ENCODE measurements at places on chromosomes 4 and X. TPM values are rescaled to one million over a fixed set of nuclear protein-coding genes. Genes with fewer than 3 reads are reported as not detected.
A peak's percentile ranks its signal among the peaks of the same experiment; 100 is the strongest.

DNA sequence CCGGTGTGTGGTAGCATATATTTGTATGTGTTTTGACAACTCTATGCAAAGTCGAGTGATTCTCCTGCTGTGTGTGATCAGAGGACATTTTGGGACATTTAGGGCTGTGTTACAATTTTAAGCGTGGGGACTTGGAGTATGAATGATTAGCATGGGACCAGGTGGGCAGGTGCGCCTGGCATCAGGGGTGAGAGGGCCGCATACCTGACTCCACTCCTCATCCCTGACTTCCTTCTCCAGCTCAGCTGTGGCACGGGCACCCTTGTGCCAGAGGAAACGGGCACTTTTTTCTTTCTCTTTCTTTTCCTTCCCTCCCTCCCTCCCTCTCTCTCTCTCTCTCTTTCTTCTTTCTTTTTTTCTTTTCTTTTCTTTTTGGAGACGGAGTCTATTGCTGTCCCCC, 15.7 kb upstream of the PLCXD1 start:
- ATAC-seq = no peak

GRCh38 chrX:51395810-51396728, 63.4 kb downstream of the NUDT10 start:
- ATAC-seq = peak; percentile 87

TMSB15A gene
- total RNA-seq = not detected

GRCh38 chrX:50565718-50566117, 95.1 kb upstream of the DGKK start:
- no peak for ATAC-seq

DNA sequence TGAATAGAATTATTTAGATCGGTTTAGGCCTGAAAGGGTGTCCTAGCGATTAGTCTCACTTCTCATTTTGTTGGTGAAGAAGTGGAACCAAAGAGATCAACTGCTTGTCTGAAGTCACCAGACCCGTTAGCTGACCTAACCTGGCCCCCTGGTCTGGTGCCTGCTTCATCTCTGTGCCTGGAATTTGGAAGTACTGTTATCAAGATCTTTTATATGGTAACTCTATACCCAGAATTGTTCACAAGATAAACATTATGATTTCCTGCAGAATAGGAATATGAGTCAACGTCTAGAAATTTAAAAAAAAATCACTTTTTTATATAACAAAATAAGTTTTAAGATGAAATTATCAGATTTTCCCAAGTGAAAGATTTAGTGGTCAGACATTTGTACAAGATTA, 37.2 kb downstream of the LRP2BP start:
- ATAC-seq = no peak

DNA sequence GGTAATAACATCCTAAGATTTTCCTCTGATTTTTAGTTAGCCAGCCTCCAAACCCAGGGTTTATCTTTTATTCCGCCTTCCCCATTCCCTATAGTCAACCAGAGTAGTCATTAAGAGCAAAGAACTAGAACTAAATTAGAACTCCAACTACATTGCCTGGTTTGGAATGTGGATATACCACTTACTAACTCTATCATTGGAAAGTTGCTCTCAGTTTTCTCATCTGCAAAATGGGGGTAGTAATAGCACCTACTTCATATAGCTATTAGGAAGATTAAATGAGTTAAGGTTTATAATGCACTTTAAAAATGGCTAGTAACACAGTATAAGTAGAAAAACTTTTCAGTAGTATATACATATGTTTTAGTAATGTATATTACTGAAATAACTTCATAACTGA, 63.7 kb downstream of the ZAR1 start:
- ATAC-seq = no peak

DNA sequence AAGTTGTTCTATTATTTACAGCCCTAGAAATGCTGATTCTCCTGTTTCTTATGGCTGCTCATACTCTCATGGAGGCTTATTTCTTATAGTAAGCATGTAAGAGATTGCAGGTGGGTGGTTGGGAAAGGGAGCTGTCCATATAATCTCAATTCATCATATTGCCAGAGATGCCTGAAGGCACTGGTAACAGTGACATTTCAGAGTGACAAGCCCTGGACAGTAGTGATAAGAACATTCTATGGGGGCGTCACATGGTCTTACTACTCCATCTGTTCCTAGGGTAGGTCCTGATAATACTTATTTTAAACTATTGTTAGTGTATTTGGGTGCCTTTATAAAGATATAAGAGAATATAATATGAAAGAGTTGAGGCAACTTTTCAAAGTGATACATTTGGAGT, 171.5 kb downstream of the CFAP299 start:
- ATAC-seq = no peak

DNA sequence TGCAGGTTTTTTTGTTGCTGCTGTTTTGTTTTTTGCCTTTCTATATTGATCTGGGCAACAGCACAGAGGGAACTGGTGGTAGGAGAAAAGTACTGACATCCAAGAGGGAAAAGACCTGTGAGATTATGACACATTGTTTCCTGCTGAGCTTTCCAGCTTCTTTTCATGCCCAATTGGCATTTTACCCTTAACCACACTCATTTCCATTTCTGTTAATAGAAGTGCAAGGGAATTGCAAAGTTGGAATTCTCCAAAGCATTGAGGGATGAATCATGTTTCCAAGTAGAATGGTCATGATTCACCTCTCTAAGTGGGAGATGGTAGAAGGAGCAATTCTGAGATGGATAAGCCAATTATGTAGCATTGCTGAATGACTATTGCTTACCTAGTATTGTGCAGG, 161.5 kb downstream of the PPARGC1A start:
- peak; percentile 99 for ATAC-seq

GRCh38 chrX:15882704-15883539, 28.3 kb upstream of the AP1S2 start:
- ATAC-seq = no peak

- peak; percentile 83 for ATAC-seq
Observed at GRCh38 chr4:76213415-76214176, at the start of gene SCARB2. Gene SCARB2 (minus strand): TSS chr4:76213824. CDS start chr4:76213543, 281 bp downstream.

DNA sequence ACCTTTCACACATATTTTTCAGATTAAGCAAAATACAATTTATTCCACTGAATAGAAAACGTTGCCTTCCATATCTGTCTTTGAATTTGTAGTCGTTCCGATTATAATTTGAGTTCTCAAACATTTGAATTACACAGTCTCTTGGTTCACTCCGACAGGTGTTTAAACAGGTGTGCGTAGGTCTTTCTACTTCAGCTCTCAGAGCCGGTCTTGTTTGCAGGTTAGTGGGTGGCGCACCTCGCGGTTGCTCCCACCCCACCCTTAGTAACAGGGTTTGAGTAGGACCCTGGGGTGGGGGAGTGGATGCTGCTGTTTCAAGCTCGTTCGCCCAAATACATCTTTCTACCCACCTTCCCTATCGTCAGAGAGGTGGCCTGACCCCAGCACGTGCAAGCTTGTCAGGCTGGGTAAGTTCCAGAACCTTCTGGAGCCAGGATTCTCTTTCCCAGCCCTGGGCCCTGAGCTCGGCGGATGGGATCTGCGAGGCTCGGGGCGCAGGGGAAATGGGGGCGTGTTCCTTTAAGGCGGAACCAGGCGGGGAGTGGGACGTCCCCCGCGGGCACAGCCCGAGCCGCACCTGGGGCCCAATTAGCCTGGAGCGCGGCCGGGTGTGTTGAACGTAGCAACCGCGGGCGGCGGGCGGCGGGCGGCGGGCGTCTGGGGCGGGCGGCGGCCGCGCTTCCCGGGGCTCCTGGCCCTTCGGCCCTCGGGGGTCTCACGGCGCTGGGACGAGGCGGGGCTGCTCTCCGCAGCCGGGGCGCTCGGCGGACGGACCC, at the start of gene FAM149A:
Gene FAM149A (plus strand): TSS at position 591 of the 776 bp plus-strand sequence.
- peak; percentile 32 for ATAC-seq

GRCh38 chr4:3861720-3862639, 95.8 kb downstream of the ADRA2C start:
- no peak for ATAC-seq
